NB4 (cell line): ENCODE measurements at places on chromosomes 12 and 14.
A peak's percentile ranks its signal among the peaks of the same experiment; 100 is the strongest.

DNA sequence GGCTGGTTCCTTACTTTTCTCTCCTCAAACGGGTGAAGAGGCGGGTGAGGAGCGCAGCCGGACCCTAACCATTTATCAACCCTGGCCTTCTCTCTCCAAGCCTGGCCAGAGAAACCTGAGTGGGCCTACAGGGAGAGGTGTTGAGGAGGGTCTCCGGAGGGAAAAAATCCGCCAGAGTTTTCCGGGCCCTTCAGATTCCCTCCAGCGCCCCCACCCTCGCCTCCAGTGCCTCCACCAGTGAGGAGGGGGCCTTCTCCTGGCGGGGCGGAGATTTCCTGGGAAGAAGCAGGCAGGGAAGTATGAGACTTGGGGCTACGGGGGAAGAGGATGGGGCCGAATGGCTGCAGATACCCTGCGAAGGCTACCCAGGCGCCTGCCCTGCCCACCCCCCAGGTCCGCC is 1.4 kb upstream of the HOXC5 start:
- no peak for DNase-seq

- DNase-seq, result no peak
Measured at GRCh38 chr14:69004731-69005431, 25.8 kb upstream of the ACTN1 start.

DNA sequence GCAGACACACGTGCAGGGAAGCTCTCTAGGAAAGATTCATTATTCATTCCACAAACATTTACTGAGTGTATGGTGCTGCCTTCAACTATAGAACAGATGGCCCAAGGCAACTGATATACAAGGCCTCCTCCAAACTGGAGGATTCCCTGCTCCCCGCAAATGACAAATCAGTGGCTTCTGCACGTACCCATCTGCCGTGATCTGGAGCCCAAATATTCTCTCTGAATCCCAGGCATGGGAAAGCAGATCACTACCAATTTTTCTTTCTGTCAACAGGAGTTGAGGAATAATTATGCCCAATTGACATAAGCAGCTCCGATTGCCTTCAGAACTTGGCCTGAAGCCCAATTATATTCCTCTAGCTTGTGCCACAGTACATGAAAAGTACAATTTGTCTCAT is 174.2 kb upstream of the CCDC196 start:
- DNase-seq, result no peak

DNA sequence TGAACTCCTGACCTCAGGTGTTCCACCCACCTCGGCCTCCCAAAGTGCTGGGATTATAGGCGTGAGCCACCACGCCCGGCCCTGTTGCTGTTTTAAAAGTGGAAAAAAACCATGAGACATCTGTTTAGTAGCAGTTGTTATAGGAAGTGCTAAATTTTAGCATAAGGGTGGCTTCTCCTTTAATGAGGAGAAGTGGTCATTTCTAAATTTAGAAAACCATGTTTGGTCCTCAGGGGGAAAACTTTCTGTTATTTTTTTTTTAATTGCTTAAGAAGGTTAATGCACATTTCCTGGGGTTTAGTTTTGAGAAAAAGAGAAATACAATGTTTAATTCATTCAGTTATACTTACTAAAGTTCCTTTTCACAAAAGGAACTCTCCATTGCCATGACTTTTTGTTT is 102.1 kb downstream of the MYRFL start:
- DNase-seq, result peak; percentile 6

DNA sequence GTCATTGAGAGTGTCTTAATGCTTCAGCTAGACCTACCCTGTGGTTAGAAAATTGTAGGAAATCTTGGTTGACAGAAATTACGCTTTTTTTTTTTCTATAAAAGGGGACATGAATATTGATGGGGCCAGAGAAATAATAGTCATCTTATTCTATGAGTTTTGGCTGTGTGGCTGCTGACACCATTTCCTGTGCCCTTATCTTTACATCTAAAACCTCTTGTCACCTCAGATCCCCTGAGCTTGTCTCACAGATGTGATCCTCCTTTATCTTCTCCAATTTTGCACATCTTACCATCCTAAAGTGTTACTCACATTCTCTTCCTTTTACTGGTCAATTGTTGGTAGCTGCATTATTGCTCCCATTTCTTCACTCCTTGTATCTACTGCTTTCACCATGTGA is 36.1 kb downstream of the ASCL1 start:
- DNase-seq, result no peak

GRCh38 chr14:93107453-93107852 is 8.3 kb downstream of the ITPK1 start:
- no peak for DNase-seq

GRCh38 chr12:19288603-19289244 is 150.6 kb upstream of the AEBP2 start:
- DNase-seq, result peak; percentile 60

DNA sequence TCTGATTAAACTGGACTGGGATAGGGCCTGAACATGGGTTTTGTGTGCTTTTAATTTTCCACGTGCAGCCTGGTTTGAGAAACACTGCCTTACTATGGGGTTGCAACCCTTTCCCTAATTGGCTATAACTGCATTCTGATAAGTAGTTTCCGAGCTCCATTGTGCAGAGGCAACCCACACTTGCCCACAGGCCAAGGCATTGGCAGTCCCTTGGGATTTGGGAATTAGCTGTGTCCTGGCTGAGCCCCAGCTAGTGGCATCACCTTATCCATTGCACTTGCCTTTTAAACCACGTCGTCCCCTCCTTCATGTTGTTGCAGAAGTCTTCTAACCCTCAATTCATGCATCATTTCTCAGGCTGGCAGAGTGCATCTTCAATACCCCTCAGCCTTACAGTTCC is 10.2 kb downstream of the VCPKMT start:
- DNase-seq, result no peak

DNA sequence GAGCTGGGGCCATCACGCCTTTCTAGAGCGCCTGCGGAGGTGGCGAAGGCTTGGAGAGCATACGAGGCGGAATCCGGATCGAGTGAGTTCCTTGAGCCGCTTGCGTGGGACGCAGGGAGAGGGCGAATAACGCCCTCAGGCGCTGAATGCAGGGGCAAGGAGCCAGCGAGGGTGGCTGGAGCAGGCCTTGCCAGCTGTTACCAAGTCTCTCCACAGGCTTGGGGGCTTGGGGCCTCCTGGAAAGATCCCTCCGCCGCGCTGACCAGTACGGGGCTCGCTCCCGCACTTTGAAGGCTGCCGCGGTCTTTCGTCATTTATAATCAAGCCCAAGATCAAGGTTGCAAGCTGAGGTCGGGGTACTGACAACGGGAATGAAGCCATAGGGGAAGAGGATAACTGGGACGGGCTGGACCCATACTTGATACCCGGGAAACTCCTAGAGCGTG is 1.2 kb downstream of the FLRT2 start:
- DNase-seq, result no peak

- no peak for DNase-seq
Measured at GRCh38 chr12:89700191-89700810, 8.3 kb downstream of the ATP2B1 start.

DNA sequence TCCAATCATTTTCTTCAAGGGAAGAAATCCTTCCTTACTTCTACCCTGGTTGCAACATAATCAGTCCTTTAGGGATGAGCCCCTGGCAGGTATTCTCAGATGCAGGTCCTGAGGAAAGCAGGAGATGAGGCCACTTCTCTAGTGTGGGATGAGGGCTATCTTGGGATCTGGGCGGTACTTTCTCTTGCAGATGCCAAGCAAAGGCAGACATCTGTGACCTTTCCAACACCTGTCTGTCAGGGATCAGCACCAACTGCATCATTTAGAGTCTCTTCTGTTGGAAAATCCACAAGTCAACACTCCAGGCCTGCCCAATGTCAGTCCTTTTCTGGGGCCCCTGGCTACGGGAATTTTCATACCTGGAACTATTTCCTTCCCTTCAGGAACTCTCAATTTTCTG is 129.2 kb downstream of the SLC8A3 start:
- DNase-seq, result no peak

- peak; percentile 96 for DNase-seq
Measured at GRCh38 chr14:50928002-50928635, 16.2 kb downstream of the PYGL start.

DNA sequence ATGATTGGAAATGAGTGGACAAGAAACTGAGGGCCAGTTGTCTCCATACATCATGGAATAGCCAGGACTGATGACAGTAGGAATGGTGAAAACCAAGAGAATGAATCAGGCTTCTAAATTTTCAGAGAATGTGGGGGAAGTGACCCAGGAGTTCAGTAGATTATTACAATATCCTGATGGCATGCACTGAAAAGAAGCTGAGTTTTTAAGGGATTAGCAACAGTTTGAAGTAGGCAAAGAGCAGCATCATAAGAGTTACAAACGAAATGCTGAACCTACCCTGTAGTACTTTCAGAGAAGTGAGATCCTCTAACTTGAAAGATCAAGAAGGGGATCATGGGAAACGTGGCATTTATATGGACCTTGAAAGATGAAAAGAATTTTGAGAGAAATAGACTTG is 13.2 kb downstream of the SLC2A14 start:
- no peak for DNase-seq

DNA sequence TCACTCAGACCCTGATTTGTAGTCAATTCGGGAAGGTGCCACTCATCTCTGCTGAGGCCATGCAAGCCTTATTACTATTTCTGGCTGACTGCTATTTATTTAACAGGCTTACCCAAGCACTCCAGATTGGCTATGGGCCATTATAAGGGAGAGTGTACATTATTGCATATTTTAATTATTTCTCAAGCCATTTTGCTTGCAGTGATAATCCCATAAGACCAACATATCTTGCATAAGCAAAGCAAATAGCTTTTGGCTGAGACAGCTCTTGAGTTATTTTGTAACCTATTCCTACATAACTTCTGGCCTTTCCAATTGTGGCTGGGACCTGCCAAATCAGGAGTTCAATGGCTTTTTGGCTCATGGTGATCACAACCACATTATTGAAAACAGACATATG is 509.6 kb upstream of the USP15 start:
- no peak for DNase-seq

DNA sequence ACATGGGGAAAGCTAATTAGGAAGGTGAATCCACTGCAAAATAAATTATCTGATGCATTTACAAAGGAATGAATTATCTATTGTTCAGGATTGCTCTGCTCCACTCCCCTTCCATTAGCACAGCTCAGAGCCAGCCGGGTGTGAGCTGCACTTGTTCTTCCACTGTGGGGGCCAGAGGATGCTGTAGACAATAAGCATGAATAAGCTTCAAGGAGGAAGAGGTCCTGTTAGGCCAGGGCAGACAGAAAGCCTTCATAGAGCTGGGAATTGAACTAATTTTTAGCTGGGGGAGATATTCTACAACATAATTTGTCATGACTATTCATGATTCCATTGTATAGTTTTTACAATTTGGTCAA is 137.6 kb upstream of the MAX start:
- no peak for DNase-seq

- DNase-seq, result no peak
Measured at GRCh38 chr12:65886996-65887395, 62.7 kb downstream of the HMGA2 start.

GRCh38 chr12:128928361-128928760 is 75.1 kb downstream of the GLT1D1 start:
- no peak for DNase-seq

DNA sequence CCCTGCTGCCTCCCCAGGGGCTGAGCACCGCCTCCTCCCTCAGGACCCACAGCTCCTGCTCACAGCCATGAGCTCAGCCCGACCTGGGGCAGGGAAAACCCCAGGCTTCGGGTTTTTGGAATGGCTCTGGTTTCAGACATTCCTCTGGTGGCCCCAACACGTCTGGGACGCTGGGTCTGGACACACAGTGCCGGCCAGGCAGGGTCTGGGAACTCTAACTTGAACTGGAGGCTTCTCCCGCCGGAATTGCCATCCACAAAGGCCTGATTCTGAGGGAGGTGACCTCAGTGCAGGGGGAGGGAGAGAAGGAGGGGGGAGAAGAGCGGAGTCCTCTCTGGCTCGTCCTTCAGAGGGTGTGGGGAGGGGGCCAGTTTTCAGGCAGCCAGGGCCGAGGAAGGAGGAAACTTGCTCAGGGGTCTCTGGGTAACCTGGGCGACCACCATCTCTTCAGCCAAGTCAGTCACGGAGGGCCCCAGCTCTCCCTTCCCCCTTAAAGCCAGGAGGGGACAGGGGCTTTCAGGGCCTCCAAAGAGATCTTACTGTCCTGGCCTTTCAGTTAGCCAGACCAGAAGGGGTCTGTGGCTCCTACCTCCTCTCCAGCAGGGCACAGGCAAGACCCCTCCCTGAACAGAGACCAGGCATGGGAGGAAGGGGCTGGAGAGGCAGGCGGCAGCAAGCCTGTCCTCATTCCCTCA is 19.4 kb downstream of the NCKAP5L start:
- DNase-seq, result no peak

GRCh38 chr12:51924551-51925319 is 17.4 kb downstream of the ACVRL1 start:
- no peak for DNase-seq

- DNase-seq, result no peak
Measured at GRCh38 chr14:69964841-69965240, 85.6 kb downstream of the SMOC1 start.

- no peak for DNase-seq
Measured at GRCh38 chr12:14931359-14931758, 7.0 kb downstream of the ERP27 start.

- DNase-seq, result no peak
Measured at GRCh38 chr12:106193394-106194215, 54.2 kb downstream of the CKAP4 start.

DNA sequence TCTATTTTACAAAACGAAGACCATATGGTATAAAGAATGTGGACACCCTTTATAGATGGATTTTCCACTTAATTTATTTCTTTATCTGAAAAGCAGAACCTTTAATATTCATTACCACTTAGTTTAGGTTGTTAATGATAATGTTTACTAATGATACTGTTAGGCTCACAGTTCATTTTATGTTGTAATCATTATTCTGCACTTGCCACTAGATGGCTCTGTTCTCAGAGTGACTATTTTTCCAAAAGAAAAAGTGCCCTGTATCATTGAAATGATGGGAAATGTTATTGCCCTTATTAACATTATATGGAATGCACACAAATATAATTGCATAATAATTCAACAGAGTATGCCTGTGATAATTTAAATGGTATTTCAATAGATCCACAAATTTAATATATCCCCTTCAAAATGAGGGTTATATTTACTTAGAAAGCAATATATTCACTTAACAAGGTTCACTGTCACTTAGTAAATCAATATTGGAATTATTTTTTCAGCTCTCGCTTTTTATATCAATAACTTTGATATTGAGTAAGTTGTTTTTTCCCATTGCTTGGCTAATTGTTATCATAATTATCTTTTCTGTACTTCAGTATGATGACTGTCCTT is 95.7 kb downstream of the PDE3A start:
- peak; percentile 49 for DNase-seq

- no peak for DNase-seq
Measured at GRCh38 chr14:23432946-23433345, 2.5 kb downstream of the MYH7 start.
